ENCODE measurements at places on chromosomes 1 and 21.

DNA sequence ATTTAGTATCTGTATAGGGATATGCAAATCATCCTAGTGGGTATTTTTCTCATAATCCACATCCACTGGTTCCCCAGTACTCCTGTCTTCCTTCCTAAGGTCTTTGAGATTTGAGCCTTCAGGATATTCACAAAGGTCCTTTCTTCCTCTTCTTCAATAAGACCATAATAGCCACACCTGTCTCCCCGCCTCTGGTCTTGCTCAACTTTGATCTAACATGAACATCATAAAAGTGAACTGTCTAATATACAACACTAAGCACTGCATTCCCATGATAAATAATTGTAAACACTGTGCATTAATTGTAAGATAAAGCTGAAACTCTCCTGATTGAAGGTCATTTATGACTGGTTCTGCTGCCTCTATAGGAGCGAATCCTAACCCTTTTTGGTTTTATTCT lies 184.6 kb downstream of the DENND1B start:
- no peak for DNase-seq

GRCh38 chr1:32872192-32872460 lies 1.4 kb upstream of the FNDC5 start:
- no peak for DNase-seq

DNA sequence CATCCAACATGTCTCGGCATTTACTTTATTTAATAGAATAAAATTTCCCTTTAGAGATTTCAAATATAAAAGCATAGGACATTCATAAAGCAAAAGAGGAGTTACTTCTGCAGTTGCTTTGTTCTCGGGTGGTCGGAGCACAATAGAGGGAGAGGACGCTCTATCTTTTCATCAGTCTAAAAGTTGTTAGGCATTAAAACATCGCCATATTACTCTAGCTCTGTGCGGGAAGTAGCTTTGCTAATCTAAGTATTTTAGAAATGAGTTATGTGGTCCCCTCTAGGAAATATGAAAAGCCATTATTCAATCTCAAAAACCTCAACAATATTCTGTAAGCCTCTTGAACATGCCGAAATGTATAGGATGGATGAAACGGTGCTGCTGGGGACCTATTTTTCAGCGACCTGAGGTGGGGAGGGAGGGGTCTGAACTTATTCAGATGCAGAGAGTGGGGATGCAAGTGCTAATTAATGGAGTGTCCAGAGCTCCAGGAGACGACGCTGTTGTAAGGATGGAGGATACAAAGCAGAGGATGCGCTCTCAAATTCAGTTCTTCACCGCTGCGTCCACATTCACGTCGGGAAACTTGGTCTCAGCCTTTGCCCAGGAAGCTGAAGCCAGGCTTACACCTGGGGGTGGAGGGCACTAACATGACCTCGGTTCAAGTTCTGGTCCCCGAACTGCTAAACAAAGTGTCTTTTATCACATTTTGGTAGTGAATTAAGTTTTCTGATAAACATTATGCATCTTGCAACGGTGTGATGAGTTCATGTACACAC lies 6.3 kb downstream of the CDKN2C start:
- peak; percentile 6 for DNase-seq

- DNase-seq, result no peak
Observed at GRCh38 chr21:34528131-34528561, 16.1 kb upstream of the KCNE1 start.

- peak; percentile 52 for DNase-seq
Observed at GRCh38 chr1:236753516-236753915, 41.6 kb upstream of the MTR start.

GRCh38 chr1:221188458-221188857 lies 309.2 kb downstream of the HLX start:
- DNase-seq, result peak; percentile 34

GRCh38 chr1:78797108-78797781 lies 147.6 kb downstream of the IFI44 start:
- no peak for DNase-seq

DNA sequence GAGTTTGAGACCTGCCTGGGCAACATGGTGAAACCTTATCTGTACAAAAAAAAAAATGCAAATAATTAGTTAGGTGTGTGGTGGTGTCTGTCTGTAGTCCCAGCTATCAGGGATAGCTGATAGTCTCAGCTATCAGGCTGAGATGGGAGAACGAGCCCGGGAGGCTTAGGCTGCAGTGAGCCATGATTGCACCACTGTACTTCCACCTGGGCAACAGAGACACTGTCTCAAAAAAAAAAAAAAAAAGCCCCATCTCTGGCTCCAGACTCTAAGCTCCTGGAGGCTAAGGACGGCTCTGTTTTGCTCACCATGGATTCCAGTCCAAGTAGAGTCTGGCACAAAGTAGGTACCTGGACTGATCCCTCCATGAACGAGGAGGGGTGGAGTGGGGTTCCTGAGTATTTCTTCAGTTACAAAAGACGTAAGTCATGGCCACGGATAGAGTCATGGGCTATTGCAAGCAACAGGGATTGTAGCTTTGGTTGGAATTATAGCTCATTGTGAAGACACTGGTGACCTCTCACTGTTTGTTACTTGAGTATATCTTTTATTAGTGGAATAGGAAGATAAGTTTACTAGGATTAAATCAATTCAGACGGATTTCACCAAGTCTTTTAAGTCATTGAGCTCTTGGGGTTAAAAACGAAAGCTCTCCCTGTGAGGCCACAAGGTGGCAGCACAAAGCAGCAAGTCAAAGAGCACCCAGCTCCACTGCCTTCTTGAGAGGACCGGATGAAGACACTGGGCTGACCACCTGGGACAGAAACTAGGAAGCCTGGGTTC lies 35.6 kb upstream of the TMEM61 start:
- peak; percentile 86 for DNase-seq

DNA sequence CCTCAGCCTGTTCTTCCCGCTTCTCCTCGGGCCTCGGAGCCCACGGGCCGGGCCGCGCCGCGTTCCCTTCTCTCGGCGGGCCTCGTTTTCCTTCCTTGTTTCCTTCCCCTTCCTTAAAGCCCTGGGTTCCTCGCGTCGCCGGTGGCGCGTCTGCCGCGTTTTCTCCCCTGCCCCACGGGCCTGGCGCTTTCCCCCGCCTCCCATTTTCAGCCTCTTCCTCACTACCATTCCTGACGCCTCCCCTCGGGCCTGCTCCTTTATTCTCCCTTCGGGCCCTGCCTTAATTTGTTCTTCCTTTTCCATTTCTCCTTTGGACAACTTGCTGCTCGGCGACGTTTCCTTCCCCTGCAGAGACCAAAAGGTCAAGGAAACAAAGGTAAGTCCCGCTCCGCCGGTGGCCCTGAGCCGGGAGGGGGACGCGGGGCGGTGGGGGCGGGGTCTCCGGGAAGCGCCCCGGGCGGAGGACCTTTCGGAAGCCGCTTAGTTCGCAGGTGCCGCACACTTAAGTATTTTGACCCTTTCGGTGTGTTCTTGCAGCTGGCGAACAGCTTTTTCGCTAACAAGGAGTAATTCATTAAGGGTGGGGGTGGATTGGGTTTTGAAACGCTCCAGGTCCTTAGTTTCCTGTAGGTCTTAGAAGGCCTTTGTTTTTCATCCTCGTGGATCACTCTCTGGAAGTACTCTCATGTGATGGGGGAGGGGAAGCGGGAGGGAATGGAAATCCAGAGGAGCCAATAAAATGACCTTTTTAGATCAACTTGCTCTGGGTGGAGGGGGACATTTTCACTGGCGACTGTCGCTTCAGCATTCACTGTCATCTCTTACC lies 780 bp downstream of the YTHDF2 start:
- DNase-seq, result peak; percentile 69

Measured in lung (tissue), 17 donors.